ENCODE measurements at places on chromosomes 11 and 22.

DNA sequence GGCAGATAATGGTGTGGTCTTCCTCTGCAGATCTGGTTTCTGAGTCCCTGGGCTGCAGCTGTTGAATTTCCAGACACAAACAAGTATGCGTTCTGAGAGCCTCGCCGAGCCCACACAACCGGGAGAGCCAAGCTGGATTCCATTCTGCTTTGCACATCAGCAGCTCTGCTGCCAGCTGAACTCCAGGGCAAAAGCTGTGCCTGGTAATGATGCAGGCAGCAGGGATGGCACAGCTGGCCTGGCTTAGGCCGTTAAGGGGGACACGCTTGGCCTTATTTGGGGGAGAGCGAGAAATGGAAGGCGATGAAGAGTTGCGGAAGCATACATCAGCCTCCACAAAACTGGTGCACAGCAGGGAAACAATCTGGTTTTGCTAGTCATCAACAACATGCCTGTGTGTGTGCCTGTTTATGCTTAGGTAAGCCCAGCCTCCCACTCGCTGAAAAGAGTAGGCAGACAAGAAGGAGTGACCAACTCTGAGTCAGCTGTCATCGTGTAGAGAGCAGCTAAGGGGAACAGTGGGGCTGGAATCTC is 25.1 kb downstream of the ADAMTS8 start:
- DNase-seq: no peak

DNA sequence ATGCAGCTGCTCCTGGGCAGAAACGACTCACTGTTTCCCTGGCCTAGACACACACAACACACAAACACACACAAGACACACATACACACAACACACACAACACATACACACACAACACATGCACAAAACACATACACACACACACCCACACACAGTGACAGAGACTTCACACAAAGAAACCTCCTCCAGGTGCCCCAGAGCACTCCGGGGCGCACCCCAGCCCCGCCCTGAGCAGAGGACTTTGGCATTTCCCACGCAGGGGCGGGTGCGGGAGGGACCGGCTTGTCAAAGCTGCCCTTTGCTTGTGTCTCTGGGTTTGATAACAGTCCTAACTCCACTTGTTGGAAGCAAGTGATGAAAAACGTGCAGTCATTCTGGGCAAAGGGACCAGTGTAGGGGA is 6.5 kb downstream of the APOBEC3A start:
- DNase-seq: no peak

GRCh38 chr22:40418366-40419201 is 48.2 kb downstream of the SGSM3 start:
- DNase-seq: no peak

DNA sequence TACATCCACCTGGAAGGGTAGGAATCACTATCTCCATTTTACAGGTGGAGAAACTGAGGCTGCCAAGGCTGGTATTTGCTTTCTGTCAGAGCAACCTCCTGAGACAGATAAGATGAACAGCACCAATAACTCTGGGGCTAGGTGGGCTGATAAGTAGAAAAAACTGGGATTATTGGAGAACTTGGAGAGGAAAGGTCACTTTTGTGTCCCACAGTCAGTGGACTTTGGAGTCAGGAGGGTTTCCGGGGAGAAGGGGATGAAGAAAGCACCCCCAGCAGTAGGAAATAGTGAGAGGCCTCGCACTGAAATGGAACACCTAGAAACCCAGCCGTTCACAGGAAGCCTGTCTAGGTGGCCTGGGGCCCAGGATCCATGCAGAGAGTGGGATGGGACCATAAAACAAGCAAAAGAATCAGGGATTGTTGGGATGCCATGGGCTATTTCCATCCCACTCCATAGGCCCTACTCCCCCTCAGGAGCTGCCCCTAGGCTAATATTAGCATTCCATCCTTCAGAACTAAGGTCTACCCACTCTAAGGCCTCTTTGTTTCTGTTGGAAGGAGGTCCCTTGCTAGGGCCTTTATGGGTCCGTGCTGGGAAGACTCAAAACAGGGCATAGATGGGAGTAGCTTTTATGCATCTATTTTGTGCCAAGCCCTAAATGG is 31.0 kb upstream of the FCHSD2 start:
- no peak for DNase-seq

DNA sequence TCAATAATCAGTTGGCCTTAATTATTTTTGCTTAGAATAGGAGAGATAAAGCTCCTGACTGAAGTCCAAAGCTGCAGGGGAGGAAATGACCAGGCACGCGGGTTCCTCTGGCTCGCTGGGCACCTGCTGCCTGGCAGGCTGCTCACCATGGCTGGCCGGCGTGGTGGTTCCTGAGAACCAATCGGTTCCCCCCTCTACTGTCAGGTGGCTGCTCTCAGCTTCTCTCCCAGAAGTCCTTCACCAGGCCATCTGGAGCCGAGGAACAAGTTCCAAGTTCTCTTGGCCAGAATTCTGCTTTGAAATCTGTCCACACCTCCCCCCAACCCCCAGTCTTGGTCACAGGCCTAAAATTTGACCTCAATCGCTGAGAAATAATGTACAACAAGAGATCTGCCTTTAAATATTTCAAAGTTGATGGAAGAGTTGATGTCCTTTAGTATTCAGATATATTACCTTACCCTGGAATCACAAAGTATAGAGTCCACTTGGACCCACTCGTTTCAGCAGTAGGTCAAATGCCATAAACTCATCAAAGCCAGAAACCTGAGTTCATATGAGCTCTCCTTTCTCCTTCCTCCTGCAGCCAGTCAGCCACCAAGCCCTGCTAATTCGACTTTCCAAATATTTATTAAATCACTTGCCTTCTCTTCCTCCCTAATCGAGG is 25.2 kb downstream of the EXPH5 start:
- no peak for DNase-seq

GRCh38 chr11:65592858-65593517 is 2.6 kb downstream of the KCNK7 start:
- DNase-seq: no peak

DNA sequence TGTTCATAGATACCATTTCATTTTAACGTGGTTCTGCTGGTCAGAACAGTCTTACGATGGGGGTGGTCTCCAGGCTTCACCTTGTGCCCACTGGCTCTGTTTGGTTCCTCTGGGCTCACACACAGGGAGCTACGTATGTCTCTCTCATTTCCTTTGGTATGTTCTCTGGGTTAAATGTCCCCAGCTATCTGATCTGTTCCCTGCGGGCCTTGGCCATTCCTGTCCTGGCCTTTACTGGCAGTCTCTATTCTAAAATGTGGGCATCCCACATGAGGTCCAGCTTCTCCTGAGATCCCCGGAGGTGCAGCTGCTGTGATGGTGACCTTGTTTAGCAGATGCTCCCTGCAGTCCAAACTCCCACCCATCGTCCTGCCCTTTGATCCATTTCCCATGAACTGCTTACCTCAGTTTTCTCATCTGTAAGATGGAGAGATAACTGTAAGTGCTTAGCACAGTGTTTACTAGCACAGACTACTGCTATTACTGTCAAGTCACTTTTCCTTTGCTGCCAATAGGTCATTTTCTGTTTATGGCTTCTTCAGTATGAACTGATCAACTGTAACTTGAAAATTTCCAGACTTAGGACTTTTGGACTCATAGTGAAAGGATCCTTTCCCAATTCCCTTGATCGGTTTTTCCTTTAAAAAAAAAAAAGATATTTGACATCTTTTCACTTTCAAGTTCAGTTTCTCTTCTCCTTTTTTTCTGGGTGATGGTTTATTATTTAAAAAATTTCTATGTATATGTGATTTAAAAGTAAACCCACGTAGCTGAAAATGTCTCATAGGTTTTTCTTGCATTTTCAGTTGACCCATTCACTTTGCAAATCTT is 92.9 kb downstream of the PTPRJ start:
- no peak for DNase-seq

- no peak for DNase-seq
These were observed 9.6 kb upstream of the SLC6A5 start for GRCh38 chr11:20589796-20590195.

DNA sequence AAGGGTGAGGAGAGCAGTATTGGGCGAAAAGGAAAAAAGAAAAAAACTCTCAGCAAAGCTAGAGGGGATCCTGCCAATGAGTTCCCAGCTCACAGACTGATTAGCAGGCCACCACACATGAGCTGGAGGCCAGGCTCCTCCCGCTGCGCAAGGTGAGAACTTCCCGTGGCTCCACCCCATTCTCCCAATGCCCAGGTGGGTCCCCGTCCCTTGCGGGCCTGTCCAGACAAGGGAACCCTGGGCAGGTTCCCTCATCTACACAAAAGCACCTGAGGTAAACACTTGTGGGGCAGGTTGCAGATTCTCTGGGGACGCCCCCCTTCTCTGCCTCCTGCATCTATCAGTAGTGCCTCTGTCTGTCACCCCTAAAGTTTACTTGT is 46.5 kb downstream of the CDPF1 start:
- DNase-seq: no peak

DNA sequence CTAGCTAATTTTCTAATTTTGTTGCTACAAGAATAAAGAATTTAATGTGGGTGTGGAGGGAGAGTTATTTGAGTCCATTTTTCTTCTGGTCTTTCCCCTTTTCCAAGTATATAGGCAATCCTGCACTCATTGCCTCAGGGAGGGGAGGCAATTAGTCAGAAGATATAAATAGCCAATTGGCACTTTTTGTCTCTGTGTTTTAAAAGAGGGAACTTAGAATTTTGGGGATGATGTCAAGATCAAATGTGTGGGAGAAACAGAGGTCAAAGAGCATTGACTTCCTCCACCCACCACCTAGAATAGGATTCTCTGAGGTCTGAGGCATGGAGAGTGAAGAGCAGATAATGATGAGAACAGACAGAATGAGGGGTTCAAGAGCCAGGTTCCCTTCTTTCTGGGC is 120.3 kb upstream of the ZC3H12C start:
- DNase-seq: no peak
